ENCODE measurements at places on chromosomes 5 and 9.

- DNase-seq, result no peak
Measured at GRCh38 chr5:144333336-144333920, 162.8 kb downstream of the KCTD16 start.

DNA sequence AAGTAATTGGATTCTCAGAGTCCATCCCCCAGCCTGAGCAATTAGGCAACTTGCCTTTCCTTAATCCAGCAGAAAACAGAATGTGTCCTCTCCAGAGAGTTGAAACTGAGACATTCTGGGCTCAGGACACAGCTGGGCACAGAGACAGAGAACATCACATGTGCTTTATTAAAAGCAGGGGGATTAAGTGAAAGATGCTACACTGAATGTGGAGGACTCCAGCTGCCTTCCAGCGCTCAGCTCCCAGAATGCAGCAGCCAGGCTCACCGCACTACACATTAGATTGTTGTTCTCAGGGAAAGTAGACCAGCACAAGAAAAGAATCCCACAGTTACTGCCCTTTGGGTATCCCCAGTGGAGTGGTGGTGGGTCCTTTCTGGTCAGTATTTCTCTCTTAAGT is 141.6 kb upstream of the IL12B start:
- peak; percentile 79 for DNase-seq

DNA sequence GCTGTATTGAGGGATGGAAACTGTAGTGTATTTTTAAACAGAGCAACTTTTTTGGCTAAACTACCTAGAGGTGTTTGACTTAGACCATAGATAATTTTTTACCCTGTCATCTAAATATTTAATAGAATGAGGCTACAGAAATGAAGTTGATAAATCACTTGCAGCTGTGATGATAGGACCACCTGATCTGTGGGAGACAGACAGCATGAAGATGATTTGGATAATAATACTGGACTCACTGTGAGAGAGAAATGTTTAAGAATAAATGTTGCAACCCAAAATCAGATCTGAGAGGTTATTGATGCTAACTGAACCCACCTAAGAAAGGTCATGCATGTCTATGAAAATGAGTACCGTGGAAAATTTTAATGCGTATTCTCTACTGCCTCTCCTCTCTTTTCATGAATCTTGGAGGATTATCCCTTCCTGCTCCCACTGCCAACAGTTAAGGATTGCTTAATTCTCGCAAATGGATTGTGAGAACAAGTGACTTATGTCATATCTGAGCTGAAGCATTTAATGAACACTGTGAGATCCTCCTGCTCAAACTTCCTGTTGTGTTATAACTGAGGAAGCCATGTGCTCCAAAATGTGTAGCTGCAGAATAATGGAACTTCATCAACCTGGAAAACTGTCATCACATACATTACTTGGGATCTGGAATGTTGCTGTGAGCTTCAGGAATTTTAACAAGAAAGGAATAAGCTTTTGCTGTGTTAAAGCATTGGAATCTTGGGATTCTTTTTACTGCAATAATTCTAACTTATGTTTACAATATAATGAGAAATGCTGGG is 617.9 kb upstream of the CDH18 start:
- DNase-seq, result no peak

DNA sequence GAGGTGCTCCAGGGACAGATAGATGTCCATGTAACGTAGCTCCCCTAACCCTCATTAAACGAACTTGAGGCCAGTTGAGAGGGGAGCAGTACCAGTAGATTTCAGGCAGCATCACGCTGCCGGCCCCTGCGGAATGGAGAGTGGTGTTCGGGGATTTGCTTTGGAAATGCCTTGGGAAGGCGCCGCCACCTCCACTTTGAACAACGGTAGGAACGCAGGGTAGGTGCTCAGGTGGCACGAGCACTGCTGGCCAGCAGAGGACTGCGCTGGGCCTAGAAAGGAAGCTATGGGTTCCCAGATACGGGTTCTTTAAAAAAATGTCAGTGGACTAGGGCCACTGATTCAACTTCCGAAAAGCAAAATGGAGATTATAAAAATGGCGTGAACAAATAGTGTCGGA is 271.8 kb downstream of the FANCC start:
- DNase-seq, result no peak

DNA sequence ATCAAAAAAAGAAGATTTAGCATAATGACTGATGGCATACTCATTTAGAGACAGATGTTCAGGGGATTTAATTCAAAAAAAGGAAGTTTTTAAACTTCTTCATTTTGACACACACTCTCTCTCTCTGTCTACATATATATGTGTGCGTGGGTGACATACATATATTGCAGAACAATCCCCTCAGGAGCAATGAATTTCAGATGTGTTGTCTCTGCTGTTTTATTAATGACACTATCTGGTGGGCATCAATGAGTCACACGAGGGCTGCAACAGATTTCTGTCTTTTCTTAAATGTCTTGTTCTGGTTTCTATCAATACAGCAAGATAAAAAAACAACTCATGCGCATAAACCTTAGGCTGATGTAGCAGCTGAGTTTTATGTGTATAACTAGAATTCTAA is 123.5 kb upstream of the SLCO6A1 start:
- DNase-seq, result no peak

- no peak for DNase-seq
Measured at GRCh38 chr9:91580136-91580535, 156.5 kb upstream of the NFIL3 start.

- DNase-seq, result no peak
Measured at GRCh38 chr9:113990975-113991471, 87.1 kb downstream of the AMBP start.
